COR-L47 (cell line): ENCODE measurements at places on chromosomes 3 and 15.

GRCh38 chr3:132623646-132624045 is 26.6 kb downstream of the ACKR4 start:
- no peak for DNase-seq

GRCh38 chr3:179723617-179724016 is 70.8 kb downstream of the USP13 start:
- DNase-seq = no peak

DNA sequence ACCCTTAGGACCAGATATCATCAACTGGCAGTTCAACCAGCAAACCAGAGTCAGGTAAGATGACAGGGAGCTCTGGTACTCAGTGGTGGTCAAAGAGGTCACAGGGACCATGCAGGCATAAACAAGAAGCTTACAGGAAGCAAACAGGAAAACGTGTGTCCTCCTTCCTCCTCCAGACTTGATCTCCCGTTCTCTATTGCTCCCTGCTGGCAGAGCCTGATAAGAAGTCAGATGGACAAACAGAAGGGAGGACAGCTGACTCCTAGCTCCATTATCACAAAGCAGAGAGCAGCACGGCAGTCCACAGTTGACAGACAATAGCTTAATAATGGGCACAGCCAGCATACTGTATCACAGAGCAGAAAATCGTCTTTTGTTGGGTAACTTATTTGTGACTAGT is 156.5 kb upstream of the SLC2A2 start:
- peak; percentile 5 for DNase-seq

- DNase-seq = peak; percentile 30
These were observed 37.4 kb downstream of the CPN2 start for GRCh38 chr3:194313560-194314387.

- DNase-seq = no peak
These were observed 1338.8 kb downstream of the NSUN3 start for GRCh38 chr3:95401693-95402092.

GRCh38 chr15:75198560-75199356 is 2.9 kb upstream of the C15orf39 start:
- peak; percentile 57 for DNase-seq

DNA sequence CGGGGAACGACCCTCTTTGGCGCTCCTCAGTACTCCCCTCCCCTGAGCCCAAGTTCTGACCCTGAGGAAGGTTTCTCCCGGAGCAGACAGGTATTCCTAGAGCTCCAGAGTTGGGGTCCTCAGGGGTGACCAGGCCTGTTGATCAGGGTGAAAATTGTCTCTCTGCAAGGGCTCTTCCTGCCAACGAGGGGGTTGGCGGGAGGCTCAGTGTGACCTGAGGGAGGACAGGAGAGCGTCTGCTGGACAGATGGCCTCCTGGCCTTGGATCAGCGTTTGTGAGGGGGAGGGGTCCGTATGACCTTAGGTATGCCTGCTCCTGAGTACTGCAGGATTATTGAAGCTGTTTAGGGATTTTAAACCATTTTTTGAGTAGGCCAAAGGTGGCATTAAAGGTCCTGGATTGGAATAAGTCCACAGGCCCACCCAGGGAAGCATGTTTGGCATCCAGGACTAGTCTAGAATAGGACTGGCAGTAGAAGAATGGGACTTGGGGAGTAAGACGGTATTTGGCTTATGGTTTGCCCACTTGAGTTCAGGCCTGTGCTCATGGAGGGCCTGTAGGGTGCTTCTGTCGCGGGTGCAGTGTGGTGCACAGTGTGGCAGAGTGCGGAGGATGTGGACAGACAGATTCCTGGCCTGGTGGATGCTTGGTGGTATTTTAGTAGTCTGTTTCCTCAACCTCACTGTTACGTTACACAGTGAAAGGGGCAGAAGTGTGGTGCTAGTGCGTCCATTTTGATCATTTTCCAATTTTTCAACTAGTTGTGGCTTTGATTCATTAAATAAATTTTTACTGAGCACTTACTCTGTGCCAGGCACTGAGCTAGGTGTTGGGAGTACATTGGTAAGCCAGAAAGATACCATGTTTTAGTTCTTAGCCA is 959 bp downstream of the ZNF592 start:
- no peak for DNase-seq
